ENCODE measurements at places on chromosomes 6 and 20.

GRCh38 chr6:135289816-135290215, 108.7 kb downstream of the MYB start:
- DNase-seq = no peak

DNA sequence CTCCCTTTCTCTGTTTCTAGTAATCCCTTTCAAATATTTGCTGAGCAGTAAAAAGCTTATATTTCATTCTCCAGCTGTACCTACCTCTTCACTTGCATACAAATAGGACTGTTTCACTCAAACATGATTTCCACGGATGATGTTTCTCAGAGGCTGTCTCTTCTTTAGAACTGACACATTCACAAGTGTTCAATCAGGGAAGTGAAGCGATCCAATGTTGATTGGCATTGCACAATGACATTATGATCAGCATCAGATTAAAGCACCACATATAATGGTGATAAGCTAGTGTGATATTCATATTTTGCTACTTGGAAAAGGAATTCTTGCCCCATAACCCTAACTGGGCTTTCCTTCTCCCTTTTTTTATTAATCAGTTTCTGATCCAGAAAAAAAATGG, 681.8 kb downstream of the TBC1D32 start:
- no peak for DNase-seq

DNA sequence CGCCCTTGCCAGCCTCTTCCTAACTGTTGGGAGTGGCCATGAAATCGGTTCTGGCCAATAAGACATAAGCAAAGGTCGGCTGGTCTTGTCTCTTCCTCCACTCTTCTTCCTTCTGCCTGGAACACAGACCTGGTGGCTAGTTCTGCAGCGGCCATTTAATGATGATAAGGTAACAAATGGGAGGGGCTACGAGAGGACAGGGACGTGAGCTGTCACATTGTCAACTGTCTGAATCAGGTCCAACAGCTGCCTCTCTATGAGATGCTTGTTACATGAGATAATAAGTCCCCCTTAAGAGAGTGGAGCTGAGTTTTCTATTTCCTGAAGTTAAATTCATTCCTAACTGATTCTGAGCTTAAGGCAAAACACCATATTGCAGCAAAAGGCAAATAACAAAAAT, 12.5 kb upstream of the TMEM242 start:
- DNase-seq = no peak

DNA sequence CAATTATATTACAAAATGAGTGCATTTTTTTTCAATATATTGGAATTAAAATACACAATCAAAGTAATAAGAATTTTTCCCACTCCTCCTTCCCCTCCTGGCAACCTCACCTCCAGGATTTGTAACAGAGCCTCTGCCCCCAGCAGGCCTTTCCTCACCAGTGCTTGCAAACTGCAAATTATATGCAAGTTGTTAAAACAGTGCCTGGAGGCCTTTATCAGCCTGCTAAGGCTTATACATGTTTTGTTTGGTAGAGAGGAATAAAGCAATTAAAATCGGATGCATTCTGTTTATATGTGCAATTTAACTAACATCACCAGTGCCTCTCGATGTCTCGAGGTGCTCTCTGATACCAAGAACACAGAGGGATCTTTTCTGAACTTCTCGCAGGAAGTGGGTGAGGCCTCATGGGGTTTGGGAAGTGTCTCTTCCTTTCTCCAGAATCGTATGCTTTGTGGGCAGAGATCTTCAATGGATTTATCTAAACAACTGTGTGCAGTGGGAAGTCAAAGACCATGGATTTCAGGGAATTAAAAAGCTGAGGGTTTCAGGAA, 186.8 kb downstream of the CDH26 start:
- no peak for DNase-seq

- no peak for DNase-seq
These were observed 42.7 kb upstream of the HINT3 start for GRCh38 chr6:125913864-125914351.

DNA sequence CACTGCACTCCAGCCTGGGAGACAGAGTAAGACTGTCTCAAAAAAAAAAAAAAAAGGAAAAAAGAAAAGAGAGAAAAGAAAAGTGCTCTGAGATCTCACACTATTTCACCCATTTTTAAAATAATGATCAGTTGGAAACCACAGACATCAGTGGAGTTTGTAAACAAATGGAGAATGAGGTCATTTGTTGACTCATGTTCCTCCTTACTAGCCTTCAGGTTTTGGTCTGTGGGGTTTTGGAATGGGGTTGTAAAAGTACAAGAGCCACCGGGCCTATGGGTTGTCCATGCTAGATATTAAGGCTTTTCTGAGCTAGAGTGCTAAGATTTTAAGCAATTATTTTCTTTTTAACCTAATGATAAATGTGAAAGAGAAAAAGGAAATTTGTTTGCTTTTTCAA, 104.4 kb upstream of the PRL start:
- DNase-seq = no peak

DNA sequence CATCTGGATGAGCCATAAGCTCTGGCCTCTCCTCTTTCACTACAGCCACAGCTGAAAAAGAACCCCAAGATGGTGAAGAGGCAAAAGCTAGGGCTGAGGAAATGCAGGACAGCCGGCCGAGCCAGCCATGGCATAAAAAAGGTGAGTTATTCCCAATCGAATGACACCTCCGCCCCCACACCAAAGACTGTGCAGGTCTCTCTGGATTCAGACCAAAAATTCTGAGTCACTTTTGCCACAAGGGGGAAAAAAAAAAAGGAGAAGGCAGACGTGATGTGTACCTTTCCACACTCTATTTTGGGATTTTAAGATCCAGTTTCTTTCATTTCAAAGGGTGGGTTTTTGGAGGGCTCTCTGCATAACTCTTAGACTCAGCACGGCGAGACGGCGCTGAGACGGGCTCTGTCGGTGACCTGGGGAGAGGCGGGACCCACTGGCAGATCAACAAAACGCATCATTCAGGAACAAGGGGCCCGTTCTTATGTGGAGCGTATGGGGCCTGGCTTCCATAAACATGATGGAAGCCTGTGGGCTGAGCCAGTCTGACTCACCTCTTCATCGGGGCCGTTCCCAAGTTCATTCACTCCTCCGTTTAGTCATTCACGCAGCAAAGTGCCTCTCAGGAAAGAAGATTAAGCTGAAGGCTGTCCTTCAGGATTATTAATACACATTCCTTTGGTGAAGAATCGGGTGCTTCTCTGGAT, 54.8 kb downstream of the NFATC2 start:
- DNase-seq = no peak

DNA sequence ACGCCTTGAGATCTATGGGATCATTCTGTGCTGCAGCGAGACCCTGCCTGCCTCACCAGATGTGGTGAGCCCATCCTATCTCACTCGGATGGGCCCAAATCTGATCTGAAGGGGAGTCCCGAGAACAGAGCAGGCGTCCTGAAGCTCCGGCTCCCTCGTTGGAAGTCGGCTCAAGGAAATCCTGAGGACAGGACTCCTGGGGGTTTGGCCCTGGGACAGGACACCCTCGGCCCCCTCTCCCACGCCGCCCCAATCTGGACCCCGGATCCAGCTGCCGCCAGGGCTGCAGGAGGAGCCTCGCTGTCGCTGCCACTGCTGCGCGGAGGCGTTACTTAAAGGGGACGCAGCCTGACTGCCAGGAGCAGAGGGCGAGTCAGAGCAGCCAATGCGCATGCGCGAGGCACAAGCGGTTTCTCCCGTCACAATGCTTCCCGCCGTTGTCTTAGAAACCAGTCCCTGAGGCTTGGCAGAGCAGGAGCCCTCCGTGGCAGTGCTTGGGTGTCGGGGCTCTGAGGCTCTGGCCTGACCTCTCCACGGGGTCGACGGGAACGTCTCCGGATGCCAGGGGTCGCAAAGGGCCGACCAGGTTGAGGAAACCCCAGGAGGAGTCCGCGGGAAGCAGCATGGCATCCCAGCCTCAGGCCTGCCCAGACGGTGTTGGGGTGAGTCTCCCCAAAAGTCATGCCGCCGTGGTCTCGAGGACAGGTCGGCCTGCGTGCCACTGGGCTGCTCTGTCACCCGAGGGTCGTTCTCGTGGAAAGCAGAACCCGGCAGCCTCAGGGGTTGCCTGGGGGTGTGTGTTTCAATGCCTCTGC, 1567.8 kb upstream of the DEFB115 start:
- DNase-seq = no peak

DNA sequence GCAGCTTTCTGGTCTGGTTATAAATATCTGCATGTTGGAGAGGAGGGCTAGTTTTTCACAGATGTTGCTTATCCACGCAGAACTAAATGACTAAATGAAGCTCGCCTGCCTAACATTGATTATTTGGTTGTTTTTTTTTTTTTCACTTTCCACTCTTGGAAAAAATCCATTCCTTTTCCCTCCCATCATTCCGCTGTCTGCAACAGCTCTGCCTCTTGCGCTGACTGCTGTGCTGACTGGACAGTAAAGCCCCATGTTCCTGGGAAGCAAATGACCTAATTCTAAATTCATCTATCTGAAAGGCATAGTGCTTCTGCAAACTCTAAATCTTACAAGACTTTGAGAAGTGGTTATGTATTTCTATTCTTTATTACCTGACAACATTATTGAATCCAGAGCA, 255.5 kb upstream of the PLN start:
- no peak for DNase-seq

- DNase-seq = no peak
These were observed 96.2 kb downstream of the IYD start for GRCh38 chr6:150464966-150465365.

DNA sequence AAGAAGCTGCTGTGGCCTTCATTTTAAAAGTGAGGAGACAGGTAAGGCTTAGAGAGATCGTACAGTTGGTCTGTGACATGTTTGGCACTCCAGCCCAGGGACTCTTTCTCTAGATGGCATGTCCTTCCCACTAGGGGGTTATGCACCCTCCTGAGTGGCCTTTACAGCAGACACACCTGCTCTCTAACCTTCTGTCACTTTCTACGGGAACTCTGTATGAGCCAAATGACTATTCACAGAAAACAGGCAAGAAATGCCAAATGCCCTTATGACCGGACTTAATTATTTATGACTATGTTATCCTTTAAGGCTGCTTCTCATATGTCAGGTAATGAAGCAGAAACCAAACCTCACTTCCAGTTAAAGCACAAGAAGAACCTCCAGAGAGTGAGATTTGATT, 91.2 kb downstream of the MAP3K5 start:
- DNase-seq = no peak

GRCh38 chr6:20846602-20847028, 312.4 kb downstream of the CDKAL1 start:
- no peak for DNase-seq

- no peak for DNase-seq
These were observed 1.5 kb downstream of the TFAP2B start for GRCh38 chr6:50819904-50820868.

GRCh38 chr6:42147138-42147562, 4.7 kb upstream of the C6orf132 start:
- DNase-seq = no peak

- no peak for DNase-seq
These were observed 168.4 kb upstream of the UST start for GRCh38 chr6:148578489-148578814.

DNA sequence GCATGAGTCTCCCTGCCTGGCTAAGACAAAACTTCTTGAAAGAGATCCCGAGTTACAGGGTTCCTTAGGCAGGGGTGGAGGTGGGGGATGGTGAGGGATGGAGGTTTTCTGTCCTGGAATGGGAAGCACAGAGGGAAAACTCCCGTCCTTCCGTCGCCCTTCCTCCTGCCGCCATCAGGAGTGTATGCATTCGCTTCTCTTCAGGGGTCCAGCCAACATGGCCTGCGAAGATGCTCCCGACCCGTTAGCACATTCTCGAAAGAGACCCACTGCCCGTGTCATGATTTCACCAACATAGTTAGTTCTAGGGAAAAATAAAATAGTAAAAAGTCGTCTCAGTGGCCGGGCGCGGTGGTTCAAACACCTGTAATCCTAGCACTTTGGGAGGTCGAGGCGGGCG, 37.1 kb downstream of the KIF25 start:
- DNase-seq = no peak

DNA sequence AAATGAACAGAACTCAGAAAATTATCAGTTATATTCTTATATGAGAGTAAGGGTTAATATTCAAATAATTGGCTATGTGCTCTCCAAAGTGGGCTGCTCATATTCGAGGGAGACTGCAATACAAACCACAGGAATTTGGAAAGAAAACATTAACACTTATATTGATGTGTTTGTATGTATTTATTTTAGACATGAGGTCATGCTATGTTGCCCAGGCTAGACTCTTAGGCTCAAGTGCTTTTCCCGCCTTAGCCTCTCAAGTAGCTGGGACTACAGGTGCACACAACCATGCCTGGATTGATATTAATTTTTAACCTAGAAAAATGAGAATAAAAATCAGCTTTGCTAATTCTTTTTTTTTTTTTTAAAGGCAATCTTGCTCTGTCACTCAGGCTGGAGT, 35.0 kb downstream of the BTBD9 start:
- no peak for DNase-seq

DNA sequence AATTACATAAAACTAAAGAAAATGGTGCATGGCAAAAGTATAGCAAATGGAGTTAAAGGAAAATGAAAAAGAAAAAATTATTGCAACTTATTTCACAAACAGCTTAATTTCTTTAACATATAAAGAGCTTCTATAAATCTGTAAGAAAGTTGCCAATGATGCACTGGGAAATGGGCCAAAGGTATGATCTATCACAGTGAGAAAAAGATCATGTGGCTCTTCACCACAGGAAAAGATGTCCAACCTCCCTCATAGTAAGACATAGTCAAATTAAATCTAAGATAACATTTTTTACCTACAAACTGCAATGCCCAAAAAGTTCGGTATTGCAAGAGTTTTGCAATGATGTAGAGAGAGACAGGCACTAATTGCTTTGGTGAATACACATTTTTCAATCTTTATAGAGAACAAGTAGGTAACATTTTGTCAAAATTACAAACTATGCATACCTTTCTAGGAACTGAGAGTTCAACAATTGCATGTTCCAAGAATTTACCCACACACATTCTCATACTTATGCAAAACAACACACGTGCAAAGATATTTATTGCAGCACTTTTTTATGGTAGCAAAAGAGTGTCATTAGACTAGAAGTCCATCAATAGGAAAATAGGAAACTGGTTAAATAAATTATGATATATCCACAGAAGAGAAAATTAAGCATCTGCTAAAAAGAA, 372.6 kb downstream of the QKI start:
- no peak for DNase-seq

GRCh38 chr20:57753332-57754164, 43.7 kb upstream of the PMEPA1 start:
- no peak for DNase-seq

- DNase-seq = no peak
These were observed 147.8 kb downstream of the CD83 start for GRCh38 chr6:14265049-14266021.

GRCh38 chr6:30915591-30915946, 1.5 kb downstream of the VARS2 start:
- DNase-seq = no peak

GRCh38 chr20:62925420-62926228, 681 bp downstream of the DIDO1 start:
- peak; percentile 34 for DNase-seq

GRCh38 chr20:49590163-49591017, 22.5 kb upstream of the PTGIS start:
- no peak for DNase-seq

- no peak for DNase-seq
These were observed 192.3 kb upstream of the THBS2 start for GRCh38 chr6:169445661-169446581.
